ENCODE measurements at places on chromosomes 11 and 22.

GRCh38 chr11:82174610-82175009 is 559.1 kb downstream of the FAM181B start:
- DNase-seq = no peak

DNA sequence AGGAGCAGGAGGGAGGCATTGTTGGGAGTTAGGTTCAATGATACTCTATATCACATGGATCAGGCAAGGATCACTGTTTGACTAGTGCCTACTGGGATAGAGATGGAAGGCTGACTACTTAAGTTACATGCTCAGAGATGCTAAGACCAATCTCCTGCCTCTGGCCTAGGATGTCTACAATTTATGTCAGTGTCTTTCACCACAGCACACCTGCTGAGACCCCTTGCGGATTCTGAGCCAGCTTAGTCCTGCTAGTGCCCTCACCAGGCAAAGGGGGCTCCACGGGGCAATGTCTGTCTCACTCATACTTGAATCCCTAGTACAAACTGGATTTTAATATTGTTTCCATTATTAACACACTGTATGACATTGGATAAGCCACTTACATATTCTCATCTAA is 732.5 kb downstream of the DLG2 start:
- no peak for DNase-seq

- DNase-seq = no peak
Observed at GRCh38 chr22:43975041-43975440, 19.8 kb downstream of the SAMM50 start.

- DNase-seq = peak; percentile 68
Observed at GRCh38 chr11:14537134-14537599, 17.0 kb upstream of the PSMA1 start.

DNA sequence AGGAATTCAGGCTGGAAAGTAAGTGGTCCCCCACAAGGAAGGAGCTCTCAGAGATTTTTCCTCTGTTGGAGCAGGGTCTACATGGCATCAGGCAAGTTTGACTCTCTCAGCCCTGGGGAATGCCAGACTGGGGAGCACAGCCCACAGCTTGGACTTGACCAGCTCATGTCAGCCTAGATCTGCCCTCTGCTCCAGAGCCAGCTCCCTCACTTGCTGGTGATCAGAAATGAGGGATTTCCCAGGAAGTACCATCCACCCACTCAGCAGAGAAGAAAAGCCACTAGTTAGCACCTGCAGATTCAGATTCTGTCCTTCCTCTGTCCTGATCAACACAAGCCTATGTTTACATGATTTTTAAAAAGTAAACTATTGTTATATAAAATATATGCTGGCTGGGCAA is 13.0 kb downstream of the TALDO1 start:
- DNase-seq = no peak

DNA sequence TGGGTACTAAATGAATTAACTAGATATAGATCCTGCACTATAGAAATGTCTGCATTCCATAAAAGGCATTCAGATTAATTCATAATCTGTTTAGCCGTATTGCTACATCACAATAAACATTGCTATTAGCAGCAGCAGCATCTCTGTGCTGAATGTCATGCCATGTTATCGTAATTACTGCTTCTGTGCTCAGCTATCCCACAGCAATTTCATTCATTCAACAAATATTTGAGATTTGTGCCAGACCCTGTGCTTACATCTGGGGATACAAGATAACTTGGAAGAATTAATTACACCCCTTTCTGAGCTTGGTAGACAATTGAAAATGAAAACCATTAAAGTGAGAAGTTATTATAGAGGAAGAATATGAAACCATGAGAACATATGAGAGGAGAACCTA is 185.8 kb upstream of the C11orf87 start:
- no peak for DNase-seq

DNA sequence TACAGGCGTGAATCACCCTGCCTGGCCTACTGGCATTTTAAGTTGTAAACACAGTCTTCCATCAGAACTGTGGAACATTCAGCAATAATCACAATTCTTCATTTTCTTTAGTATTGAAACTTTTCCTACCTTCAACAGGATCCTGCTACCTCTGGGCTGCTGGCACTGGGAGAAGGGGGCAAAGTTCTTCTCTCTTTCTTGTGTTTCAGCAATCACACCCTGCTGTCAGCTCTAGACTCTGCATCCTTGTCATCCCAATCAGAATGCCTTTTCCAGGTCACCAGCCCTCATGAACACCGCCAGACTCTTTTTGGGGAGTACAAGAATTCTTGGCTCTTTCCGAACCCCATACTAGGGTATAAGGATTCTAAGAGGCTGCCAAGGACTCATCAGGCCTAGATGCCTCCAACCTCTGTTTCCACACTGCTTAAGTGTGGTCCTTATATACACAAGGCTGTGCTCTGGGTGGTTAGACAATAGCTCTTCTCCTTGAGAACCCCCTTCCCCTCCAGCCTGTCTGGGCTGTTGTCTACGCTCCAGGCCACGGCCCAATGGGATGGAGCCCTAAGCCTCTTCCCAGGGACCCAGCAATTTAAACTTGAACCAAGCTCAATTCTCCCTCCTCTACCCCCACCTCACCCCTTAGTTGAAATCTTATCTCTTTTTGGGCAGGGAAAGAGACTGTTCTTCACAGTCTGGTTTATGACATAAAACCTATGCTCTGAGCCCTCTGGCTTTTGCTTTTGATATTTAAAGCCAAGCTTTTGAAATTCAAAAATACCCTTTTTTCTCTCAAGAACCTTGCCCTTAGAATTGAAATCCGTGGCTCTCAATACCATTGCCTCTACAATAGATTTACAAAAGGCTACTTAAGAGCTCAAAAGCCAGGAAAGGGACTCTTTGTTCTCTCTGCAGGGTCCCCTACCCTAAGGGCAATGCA is 327.4 kb downstream of the BUD13 start:
- DNase-seq = no peak

DNA sequence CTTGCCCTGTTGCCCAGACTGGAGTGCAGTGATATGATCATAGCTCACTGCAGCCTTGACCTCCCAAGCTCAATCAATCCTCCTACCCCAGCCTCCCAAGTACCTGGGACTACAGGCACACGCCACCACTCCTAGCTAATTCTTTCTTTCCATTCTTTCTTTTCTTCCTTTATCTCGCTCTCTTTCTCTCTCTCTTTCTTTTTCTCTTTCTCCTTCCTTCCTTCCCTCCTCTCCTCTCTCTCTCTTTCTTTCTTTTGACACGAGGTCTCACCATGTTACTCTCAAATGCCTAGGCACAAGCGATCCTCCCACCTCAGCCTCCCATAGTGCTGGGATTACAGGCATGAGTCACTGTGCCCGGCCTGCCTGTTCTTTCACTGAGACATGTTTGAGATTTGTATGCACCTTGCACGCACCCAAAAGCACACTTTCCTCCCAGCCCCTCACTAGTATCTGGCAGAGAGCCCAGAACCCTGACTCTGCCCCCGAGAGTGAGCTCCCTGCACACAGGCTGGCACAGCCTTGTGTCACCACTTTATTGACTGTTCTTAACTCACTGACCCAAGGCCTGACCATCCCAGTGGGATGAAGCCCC is 56.8 kb downstream of the CD6 start:
- DNase-seq = no peak

- no peak for DNase-seq
Observed at GRCh38 chr11:26229257-26229656, 102.7 kb upstream of the ANO3 start.

DNA sequence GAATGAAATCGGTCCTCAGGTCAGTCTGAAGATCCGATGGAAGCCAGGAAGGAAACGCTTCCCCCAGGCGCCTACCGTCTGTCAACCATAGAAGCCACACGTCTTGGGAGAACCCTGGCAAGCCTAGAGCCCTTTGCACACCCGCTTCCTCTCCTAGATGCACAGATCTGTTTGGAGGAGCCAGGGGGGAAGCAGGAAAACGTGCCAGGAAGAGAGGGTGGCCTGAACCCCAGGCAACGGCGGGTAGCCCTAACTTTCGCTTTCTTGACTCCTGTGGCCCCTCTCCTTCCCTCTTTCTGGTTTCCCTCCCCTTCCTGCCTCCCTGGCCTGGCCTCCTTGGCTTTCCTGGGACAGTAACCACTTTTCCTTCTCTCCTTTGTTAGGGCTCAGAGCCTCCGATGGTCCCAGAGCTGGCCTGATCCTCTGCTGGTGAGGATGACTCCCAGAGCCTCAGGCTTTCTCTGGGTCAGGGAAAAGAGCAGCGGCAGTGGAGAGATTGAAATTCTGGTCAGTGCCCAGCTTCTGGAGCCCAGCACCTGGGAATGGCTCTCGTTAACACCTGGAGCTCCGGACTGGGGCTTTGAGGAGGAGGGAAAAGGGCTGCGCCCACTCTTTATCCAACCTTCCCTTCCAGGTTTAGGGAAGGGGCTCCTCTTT is 2.1 kb downstream of the FXYD6 start:
- DNase-seq = no peak

DNA sequence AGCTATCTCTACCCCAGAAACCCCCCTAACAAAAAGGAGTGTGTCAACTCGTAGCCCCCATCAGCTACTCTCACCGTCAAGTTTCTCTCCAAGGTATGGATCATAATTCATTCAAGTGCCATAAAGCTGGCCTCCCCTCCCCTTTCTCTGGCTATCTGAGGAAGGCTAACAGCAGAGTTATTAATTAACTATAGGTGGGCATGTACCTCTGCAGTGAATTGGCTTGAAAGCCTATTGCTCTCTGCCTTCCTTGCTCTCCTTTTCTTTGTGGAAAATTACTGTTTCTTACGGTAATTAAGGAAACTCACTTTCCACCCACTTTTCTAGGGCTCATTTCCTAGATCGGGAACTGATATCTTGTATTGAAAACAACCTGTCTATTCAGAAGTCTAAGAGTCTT is 14.1 kb downstream of the POLA2 start:
- DNase-seq = no peak

- no peak for DNase-seq
Observed at GRCh38 chr11:65810046-65810868, 23.4 kb downstream of the OVOL1 start.

GRCh38 chr11:14041040-14041439 is 78.5 kb downstream of the SPON1 start:
- DNase-seq = no peak

- peak; percentile 46 for DNase-seq
Observed at GRCh38 chr11:78564490-78565467, 9.9 kb downstream of the NARS2 start.

- peak; percentile 14 for DNase-seq
Observed at GRCh38 chr11:36304351-36304750, 8.3 kb downstream of the PRR5L start.

DNA sequence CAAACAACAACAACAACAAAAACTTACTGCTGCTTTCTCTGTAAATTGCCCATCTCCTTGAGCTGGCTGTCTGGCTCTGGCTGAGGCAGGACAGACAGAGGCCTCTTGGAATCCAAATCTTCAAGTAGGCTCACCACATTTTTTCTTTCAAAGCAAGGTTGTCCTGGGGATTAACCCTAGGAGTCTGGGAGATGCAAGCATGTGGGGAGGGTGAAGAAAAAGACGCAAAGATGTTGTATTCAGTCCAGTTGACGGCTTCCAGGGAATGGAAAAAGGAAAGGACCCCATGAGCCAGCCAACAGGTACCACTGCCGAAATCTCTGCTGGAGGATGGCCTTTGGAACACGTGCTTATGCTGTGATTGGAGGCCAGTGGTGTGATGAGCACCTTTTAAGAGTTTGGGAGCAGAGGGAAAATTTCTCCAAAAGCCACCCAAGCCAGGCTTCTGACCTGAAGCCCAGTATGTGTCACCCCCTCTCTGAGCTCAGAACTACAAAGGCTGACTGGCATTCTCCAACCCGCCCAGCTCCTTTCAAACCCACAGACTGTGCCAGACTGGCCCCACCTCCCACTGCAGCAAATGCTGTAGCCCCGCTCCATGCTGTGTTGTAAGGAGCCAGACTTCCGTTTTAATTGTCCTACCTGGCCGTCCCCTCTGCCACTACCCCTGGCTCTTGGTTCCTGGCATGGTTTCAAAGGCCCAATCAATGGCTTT is 10.8 kb downstream of the BLID start:
- DNase-seq = no peak

GRCh38 chr11:96136613-96137298 is 206.2 kb downstream of the MAML2 start:
- no peak for DNase-seq

- no peak for DNase-seq
Observed at GRCh38 chr11:1497600-1497999, 11.0 kb upstream of the MOB2 start.

DNA sequence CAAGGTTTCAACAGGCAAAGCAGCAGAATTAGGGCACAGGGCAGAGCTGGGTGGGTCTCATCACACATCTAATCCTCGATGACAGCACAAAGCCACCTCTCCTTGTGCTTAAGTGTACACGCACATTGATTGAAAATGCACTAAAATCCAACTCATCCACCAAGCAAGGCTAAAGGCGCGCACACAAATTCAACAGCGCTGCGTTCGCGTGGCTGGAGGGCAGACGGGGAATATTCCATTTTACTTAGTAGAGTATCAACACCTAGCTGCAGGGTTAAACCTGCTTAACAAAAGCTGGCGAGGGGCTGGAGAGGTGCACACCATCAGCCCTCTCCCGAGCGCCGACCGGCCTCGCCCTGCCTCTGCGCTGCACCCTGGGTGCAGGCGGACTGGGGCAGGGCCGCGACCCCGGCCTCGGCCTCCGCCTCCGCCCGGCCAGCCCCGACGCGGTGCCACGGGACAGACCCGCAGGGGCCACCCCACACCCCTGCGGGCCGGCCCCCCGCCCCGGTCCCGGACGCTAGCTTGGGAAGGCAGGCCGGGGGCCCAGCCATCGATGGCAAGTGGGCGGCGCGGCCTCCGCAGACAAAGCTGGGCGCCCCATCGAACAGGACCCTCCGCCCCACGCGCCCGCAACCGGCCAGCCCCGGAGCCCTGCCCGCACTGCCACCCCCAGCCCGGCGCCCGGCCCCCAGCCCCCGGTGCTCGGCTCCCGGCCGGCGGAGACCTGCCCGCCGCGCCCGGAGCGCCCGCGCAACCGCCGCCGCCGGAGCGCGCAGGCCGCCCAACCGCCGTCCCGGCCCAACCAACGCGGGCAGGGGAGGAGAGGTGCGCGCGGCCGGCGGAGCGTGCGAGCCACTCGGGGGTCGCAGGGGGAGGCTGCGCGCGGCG is 929 bp downstream of the PRDM10 start:
- DNase-seq = peak; percentile 85

DNA sequence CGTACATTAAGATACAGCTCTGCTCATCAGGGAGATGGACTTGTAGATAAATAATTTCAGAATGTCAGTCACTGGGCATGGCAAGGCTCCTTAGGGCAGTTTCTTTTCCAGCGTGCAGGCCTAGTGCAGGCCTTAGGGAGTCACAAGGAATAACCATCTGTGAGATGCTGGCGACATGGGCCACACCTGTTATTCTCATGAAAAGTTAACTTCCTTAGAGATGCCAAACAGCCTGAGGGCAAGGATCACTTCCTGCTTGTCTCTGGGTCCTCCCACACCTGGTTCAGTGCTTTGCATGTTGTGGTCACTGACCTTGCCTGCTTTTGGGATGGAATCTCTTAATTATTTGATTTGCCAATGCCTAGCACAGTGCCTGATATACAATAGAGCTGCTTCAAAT is 70.6 kb downstream of the ST3GAL4 start:
- no peak for DNase-seq

All from GM03348 (cell line).